Cortex of kidney (tissue), 1 donor: ENCODE measurements at places on chromosomes 12 and 14.

- DNase-seq = no peak
These were observed 6.5 kb upstream of the PPFIBP1 start for GRCh38 chr12:27517546-27517945.

DNA sequence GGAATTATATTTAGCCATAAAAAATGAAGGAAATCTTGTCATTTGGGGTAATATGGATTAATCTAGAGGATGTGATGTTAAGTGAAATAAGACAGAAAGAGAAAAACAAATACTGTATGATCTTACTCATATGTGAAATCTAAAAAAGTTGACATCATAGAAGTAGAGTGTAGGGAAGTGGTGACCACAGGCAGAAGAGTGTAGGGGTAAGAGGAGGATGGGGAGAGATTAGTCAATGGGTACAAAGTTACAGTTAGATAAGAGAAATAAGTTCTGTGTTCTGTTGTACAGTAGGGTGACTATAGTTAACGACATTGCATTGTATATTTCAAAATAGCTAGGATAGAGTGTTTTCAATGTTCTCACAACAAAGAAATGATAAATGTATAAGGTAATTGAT, 87.0 kb downstream of the TSHR start:
- no peak for DNase-seq

DNA sequence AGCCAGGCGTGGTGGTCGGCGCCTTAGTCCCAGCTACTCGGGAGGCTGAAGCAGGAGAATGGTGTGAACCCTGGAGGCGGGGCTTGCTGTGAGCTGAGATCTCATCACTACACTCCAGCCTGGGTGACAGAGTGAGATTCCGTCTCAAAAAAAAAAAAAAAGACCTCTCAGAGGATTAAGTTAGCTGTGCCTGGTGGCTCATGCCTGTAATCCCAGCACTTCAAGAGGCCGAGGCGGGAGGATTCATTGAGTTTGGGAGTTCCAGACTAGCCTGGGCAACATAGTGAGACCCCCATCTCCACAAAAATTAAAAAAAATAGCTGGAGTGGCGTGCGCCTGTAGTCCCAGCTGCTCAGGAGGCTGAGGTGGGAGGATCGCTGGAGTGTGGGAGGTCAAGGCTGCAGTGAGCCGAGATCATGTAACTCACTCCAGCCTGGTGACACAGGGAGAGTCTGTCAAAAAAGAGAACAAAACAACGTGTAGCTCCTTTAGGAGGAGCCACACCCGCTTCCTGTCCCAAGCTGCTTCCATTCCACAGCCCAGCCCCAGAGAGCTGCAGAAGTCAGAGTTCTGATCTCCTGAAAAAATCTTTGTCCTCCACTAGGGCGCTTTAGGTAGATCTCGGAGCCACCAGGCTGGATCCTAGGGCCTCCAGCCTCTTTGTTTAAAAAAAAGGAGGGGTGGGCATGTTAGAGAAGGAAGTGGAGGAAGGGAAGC, 11.5 kb upstream of the ULK1 start:
- DNase-seq = no peak

- DNase-seq = no peak
These were observed 1.2 kb downstream of the PELI2 start for GRCh38 chr14:56119201-56119981.

DNA sequence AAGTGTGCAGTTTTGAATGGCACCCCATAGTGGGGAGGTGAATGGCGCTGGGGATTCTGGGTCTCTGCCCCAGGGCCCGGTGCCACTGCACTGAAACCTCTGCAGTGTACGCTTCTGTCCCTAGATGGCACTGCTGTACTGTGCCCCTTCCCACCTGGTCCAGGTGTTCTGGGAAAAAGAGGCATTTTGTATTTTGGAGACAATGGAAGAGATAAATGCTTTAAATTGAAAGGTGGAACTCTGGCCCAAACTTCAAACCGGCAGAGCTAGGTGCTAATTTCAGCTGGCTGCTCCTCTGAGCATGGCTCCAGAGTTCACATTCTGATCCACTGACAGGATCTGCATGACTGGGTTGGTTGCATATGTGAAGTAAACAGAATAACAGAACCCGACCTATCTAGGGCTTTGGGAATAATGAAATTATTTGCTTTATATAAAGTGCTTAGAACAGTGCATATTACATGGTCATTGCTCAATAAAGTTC, 52.2 kb downstream of the KRT80 start:
- no peak for DNase-seq

GRCh38 chr12:7072035-7072434, 11.5 kb downstream of the C1S start:
- no peak for DNase-seq

DNA sequence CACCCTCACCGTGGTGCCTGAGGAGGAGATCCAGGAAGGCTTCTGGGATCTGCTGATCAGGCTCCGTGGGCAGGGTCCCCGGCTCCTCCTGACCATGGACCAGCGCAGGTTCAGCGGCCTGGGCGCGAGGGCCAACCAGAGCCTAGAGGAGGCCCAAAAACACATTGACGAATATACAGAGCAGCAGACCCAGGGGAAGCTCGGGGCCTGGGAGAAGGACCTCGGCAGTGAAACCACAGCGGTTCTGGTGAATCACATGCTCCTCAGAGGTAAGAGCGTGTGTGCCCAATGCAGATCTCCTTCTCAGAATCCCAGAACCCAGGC, 29.4 kb downstream of the SERPINA3 start:
- DNase-seq = no peak

- no peak for DNase-seq
These were observed 36.3 kb upstream of the PNMA1 start for GRCh38 chr14:73750531-73750901.

GRCh38 chr12:123945287-123946151, 27.1 kb downstream of the CCDC92 start:
- no peak for DNase-seq

GRCh38 chr12:120490833-120491512, 4.9 kb upstream of the DYNLL1 start:
- DNase-seq = no peak

DNA sequence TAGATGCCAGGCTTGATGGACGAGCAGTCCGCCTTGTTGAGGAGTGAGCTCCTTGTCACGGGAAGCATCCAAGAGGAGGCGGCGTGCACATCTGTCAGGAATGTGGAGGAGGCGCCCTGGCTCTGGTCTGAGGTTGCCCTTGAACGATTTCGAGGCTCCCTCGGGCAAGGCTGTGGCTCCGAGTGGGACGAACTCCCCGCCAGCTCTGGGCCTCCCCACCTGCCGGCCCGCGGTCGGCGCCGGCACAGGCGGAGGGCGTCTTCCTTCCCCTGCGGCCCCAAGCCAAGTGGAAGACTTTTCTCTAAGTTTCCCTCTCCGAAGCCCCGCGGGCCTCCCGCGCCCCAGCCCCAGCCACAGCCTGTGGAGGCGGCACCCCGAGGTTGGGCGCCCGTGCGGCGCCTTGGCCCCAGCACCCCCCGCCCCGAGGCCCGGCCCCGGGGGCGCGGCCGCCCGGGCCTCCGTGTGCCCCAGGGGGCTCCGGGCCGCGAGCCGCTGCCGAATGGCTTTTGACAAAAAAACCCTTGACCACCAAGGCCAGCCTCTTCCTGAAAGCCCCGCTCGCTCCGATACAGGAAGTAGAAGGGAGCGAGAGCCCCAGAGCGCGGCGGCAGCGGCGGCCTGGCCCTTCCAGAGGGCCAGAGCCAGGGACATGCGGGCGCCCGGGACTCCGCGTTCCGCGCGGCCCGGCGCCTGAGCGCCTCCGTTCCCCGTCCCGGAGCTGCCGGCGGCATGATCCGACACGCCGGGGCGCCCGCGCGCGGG, at the start of gene RIN3:
TSS of gene RIN3 (plus strand) at position 578 of the 762 bp plus-strand sequence. CDS start at position 730, 152 bp downstream.
- no peak for DNase-seq

GRCh38 chr14:89085737-89086382, 261.4 kb downstream of the TTC8 start:
- no peak for DNase-seq

- no peak for DNase-seq
These were observed 147.2 kb downstream of the SCARB1 start for GRCh38 chr12:124716208-124717130.

DNA sequence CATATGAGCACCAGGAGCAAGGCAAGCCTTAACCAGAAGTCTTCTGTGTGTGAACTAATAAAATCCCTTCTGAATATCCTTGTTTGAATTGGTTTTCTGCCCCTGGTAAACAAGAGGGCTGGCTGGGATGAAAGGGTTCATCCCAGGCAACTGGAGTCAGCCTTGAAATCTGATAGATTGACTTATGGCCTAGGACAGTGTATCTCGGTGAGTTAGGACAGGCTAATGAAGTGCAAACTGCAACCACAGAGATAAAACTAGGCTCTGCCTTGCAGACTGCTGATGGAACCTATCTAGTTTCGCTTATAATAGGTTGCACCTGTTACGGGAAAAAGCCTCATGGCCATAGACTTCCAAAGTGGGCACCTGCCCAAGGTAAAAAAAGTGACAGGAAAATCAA, 451.9 kb upstream of the NOVA1 start:
- no peak for DNase-seq

- DNase-seq = no peak
These were observed 328.1 kb downstream of the BTG1 start for GRCh38 chr12:91817517-91817916.

GRCh38 chr12:98238515-98239130, 276.8 kb upstream of the TMPO start:
- no peak for DNase-seq

GRCh38 chr12:15698377-15698871, 90.8 kb downstream of the EPS8 start:
- DNase-seq = no peak

GRCh38 chr12:122081697-122082221, 3.2 kb downstream of the MLXIP start:
- DNase-seq = no peak

GRCh38 chr14:59728304-59728703, 142.3 kb downstream of the RTN1 start:
- DNase-seq = no peak

DNA sequence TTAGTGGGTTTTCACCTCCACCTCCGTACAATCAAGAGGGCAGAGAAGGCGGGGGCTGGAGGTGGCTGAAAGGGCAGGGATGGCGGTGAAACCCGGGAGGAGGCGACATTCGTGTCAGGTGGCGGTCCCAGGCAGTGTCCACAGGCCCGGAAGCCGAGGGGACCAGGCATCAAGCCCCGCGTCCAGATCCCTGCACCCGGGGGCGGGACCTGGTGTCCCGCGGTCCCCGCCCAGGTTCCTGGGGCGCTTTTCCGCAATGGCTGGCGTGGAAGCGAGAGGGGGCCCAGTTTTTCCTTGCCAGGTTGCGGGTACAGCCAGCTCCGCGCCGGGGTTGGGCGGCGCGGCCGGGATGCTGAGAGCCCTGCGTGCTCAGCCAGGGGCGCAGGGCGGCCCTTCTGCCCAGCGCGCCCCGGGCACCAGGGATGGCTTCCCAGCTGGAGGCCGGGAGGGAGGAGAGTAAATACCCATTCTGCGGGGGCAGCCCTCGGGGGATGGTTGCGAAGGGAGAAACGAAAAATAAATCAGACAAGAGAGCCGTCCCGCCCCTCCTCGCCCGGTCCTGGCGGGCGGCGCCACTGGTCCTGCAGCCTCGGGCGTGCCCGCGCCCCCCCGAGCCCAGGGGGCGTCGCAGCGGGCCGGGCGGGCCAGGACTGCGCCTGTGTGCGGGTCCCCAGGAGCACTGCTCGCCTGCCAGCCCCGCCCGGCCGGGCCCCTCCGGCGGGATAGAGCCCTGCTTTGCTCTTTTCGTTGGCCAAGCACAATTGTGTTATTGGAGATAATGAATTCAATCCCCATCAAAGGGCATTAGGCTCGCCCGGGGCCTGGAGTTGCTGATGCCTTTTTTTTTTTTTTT, 11.5 kb downstream of the FOXA1 start:
- DNase-seq = no peak

DNA sequence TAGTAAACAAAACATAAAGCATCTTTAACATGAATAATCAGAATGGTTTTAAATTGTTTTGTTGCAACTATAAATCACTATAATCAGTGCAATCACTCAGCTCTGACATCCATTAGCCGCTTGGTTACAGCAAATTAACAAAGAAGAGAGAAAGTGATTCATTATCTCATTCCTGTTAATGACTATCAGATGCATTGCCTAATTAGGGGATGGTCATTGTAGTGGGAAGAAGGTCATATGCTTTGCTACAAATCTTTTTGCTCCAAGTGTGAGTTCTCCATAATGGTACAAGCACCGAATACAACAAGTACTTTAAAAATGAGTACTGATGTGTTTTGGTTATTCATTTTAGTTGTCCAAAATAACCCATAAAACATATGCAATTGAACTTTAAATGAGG, 272.0 kb downstream of the AKAP6 start:
- no peak for DNase-seq

GRCh38 chr14:52553671-52554575, 1.3 kb downstream of the GPR137C start:
- DNase-seq = no peak

DNA sequence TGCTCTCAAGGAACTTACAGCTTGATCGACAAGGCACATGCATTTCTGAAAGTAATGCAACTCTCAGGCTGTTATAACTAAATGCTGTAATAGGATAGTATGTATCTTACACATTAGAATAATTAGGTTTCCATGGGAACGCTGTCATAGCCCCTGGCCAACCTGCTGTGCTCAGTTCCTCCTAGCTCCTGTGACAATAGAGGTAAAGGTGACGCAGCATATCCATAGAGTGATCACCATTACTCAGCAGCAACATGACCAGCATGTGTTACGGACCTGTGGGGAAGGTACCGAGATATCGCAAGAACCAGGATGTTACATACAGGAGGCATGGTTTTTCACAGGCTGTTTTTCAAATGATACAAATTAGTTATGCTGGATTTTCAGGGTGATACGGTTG, 150.7 kb downstream of the CAND1 start:
- DNase-seq = no peak

- no peak for DNase-seq
These were observed 97.4 kb downstream of the SRGAP1 start for GRCh38 chr12:63941879-63942278.

DNA sequence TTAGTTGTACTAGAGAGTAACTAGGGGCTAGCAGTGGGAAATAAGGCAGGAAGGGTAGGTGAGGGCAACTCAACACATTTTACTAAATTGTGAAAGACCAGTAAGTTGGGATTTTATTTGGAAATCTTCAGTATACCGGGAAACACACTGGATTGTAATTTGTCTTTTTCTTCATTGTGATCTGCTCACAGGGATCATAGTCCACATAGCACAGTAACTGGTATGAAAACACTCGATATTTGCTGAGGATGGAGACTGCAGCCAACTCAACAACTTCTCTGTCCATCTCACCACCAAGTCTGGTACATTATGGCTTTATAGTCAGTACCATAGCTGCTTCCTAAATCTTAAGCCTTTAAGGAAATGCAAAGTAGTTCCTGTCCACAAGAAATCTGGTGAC, 2.5 kb downstream of the SLIRP start:
- no peak for DNase-seq

- no peak for DNase-seq
These were observed 79.3 kb downstream of the UNC79 start for GRCh38 chr14:93510056-93510455.

GRCh38 chr12:80186727-80187217, 87.4 kb downstream of the OTOGL start:
- DNase-seq = no peak

- DNase-seq = no peak
These were observed 49.4 kb downstream of the SLC15A5 start for GRCh38 chr12:16228067-16228466.
